Amniotic epithelial cell (primary cell): ENCODE measurements at places on chromosomes 11 and 22.
A peak's percentile ranks its signal among the peaks of the same experiment; 100 is the strongest.

DNA sequence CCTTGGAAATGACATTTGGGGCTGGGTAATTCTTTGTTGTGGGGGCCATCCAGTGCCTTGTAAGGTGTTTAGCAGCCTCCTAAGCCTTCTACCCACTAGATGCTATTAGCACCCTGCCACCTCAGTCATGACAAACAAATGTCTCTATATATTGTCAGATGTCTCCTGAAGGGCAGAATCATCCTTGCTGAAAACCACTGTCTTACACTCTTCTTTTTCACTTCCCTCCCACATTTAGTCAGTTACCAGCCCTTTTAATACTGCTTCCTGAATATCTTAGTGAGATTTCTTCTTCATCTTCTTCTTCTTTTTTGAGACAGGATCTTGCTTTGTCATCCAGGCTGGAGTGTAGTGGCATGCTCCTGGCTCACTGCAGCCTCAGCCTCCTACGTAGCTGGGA is 33.1 kb downstream of the TNRC6B start:
- no peak for DNase-seq

DNA sequence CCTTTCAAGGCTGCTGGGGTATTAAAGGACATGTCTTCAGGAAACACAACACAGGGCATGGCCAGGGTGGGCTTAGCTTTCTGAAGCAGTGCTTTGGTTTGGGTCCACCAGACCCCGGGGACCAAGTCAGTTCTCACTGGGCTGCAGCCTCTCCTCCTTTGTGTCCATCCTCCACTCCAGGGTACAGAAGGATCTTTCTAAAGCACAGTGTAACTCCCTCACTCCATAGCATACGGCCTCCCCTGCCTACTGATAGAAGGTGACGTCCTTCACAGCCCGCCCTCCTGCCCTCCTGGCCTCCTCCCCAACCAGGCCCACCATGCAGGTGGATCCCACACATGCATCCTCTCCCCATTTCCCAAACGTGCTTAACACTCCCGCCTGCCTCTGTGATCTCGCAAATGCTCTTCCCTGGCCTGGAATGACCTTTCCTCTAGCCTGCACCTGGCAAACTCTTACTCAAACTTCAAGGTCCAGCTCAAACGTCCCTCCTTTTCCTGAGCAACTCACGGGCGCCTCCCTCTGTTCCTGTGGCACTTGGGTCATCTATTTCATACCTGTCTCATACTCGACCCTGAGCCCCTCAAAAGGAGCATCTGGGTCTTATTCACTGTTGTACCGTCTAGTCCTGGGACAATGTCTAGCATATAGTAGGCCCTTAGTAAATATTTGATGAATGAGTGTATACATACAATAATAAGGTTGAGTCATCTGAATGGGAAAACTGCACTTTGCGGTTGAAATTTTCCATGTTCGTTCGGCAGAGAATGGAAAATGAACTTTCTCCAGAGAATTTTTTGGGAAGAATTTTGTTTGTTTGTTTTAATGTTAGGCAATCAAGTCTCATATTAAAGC is 187.7 kb downstream of the EFCAB6 start:
- DNase-seq, result no peak

DNA sequence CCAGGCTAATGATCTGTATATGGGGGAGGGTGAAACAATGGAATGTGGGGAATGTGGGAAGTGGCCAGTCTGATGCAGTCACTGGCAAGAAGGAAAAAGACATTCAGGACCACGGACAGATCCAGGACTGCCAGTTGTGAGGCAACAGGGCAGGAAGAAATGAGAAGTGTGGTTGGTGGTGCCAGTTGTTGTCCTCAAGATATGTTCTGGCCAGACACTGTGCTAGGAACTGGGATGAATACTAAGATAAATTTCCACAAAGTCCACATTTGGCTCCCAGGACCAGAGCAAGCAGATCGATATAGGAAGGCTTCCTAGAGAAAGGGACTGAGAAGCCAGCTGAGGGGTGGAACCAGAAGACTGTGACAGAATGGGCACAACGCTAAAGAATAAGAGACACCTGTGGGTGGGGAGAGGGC is 6.8 kb upstream of the TPBGL start:
- peak; percentile 71 for DNase-seq

GRCh38 chr11:121033635-121034034 is 9.7 kb downstream of the TBCEL start:
- no peak for DNase-seq

GRCh38 chr11:18707811-18708340 is 9.3 kb downstream of the TMEM86A start:
- DNase-seq, result no peak

GRCh38 chr11:86916330-86916729 is 38.9 kb downstream of the FZD4 start:
- peak; percentile 52 for DNase-seq
